Stimulated activated CD8-positive, alpha-beta memory T cell treated with anti-CD3 and anti-CD28 coated beads, Interleukin-4, amount 100 ng/mL, for 1 hour (primary cell): ENCODE measurements at places on chromosomes 4 and X.

GRCh38 chr4:960140-960635, 13.2 kb downstream of the DGKQ start:
- DNase-seq = no peak

GRCh38 chr4:71277353-71277752, 61.5 kb upstream of the SLC4A4 start:
- no peak for DNase-seq

DNA sequence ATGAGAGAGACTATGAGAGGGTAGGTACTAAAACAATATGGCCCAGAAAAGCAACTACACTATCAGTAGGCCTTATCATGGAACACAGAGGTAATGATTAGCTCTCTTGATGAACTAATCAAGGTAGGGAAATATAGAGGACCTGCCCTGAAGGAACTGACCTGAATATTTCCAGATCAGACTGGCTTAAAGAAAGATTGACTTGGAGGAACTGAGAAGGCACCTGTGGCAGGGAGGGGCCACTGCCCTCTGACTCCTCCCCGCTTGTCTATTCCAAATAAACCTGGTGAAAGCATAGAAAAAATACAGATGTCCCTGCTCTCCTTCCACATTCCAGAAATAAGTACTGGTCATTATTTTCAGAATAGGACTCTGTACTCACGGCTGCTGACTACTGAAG, 5.5 kb downstream of the RPS6KA6 start:
- DNase-seq = no peak

- no peak for DNase-seq
These were observed 1451.9 kb upstream of the AGA start for GRCh38 chr4:178894126-178894525.

- DNase-seq = no peak
These were observed 9.7 kb upstream of the CLNK start for GRCh38 chr4:10694151-10694827.

GRCh38 chr4:5923376-5923775, 30.5 kb upstream of the CRMP1 start:
- DNase-seq = no peak

DNA sequence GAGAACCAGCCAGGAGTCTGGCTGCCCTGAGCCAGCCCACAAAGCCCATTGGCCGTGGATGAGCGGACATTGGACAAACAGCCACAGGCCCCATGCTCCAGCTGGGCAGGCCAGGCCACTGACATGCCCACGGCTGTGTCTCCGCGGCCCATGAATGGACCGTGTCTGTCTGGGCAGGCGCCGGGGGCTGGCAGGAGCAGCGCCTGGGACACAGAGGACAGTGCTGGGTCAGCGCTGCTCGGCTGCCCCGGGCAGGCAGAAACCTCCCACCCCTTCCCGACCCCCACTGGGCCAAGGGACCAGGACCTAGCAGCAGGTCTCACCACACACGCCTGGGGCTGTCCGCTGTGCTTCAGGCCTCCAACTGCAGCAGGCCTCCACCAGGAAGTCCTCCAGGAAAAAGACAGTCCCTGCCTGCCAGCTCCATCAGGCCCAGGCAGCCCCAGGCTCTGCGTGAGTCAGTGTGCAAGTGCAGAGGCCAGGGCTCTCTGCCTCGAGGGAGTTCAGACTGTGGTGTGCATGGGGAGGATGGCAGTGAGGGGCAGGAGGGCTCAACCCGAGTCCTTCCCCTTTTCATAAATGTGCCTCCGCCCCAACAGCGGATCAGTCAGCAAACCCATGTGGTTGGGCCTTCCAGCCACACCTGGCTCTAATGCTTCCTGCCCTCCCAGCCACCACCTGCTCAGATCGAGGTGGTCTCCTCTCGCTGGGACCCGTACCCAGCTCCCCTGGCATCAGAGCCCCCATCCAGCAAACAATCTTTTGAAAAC, 17.2 kb upstream of the FGFR3 start:
- DNase-seq = no peak

DNA sequence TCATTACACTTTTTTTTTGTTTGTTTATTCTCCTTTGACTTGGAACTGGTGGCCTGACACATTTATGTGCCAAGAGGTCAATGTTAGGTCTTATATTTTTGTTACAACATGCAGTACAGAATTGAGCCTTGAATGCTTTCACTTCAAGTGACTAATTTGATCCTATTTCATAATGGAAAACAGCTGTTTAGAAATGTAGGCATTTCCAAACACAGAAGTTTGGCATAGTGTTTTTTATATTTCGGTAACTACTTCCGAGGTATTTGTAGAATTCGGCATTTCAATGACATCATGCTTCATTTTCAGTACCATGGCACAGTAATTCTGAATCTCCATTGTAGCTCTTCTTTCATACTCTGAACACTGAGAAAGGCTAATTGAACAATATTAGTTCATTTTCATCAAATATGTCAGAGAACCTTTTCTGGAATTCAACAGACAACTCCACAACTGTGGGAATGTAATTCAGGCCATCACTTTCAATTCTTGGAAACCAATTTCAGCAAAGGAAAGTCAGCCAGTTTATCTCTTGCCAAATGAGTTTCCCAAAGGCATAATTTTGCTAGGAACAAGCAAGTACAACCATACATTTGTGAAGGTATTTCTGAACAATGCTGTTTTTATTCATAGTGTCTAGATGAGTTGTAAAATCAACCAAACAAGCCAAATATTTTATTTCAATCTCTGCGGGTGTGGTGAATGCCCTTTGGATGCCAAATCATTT, 11.4 kb downstream of the FAM120C start:
- no peak for DNase-seq

DNA sequence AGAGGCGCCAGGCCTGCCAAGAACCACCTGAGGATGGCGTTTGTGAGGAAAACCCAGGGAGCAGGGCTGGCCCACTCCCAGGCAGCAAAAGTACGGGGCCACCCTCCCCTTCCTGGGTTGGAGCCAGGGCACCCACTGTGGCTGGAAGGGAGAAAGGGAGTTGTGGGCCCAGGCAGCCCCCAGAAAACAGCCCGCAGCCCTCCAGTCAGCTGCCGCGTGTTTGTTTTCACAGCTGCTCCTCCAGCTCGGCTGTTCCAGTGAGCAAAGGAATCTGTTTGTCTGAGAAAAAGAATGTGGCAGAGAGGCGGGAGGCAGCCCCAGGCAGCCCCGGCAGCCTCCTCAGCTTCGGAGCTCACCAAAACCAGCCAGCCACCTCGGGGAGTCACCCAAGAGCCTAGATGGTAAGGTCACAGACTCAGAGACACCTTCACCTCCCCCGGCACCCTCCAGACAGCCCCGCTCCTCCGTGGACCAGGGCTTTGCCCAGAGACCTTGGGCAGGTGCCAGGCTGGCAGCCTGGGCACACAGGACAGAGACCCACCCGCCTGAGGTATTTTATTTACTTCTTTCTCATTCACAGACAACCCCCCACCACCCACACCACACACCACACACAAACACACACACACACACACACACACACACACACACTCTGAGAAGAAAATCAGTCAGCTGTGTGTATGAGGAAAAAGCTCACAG, 338.1 kb downstream of the BCOR start:
- DNase-seq = no peak

DNA sequence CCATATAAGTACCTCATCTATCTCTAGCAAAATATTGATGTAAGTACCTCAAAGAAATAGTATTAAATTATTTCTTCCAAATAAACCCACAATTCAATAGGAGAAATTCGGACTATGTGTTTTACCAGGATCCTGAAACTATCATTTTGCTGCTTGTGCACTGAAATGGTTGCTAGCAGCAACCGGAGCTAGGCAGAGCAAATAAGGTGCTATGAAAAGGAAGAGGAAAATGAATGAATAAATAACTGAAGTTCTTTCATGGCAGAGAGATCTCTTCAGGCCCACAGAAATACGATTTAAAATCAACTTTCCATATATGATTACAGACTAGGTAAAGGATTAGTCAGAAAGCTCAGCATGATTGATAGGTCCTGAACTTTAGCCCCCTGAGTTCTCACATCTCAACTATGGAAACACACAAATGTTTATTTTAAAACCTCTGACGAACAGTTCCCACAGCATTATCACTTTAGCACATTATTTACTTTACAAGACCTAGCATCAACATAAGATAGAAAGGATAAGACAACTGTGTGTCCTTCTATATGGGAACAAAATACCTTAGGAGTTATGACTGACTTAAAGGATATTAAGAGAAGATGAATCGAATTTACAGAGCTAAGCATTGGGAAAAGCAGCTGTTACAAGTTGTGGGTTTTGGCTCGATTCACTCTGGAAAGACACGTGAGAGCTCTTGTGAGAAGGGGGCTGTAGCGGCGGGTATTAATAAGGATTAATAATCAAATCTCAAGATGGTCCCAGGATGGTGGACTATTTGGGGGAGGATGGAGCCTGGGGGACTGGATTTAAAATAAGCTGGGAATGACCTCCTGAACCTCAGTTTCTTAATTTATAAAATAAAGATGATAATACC, 104.3 kb downstream of the CORIN start:
- no peak for DNase-seq
